AG04450 (cell line): ENCODE measurements at places on chromosomes 5 and 9.

DNA sequence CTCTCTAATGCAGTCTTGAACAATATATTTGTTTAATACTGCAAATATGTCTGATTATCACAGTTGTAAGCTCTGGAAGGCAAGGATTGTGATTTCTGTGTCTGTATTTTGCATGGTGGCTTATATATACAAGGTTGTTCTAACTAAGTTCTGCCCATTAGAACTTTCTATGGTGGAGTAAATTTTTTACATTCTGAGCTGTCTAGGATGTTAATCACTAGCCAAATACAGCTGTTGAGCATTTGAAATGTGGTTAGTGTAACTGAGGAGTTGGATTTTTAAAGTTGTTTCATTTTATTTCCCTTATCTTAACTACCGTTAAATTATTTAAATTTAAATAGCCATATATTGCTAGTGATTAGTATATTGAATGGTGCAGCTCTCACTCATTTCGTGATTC lies 64.3 kb upstream of the DMRTA1 start:
- no peak for DNase-seq

DNA sequence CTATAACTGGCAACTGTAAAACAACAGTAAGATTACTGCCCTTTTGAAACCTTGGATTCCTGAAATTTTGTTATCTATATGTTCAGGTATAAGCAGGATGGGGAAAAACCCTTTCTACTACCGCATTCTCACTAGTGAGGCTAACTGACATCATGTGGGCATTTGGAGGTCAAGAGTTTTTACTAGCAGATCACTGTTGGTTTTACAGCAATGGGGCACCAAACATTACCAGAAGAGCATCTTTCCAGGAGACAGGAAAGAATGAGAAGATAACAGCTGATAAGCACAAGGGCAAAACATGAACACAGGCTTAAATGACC lies 20.9 kb upstream of the TTC33 start:
- DNase-seq: no peak

DNA sequence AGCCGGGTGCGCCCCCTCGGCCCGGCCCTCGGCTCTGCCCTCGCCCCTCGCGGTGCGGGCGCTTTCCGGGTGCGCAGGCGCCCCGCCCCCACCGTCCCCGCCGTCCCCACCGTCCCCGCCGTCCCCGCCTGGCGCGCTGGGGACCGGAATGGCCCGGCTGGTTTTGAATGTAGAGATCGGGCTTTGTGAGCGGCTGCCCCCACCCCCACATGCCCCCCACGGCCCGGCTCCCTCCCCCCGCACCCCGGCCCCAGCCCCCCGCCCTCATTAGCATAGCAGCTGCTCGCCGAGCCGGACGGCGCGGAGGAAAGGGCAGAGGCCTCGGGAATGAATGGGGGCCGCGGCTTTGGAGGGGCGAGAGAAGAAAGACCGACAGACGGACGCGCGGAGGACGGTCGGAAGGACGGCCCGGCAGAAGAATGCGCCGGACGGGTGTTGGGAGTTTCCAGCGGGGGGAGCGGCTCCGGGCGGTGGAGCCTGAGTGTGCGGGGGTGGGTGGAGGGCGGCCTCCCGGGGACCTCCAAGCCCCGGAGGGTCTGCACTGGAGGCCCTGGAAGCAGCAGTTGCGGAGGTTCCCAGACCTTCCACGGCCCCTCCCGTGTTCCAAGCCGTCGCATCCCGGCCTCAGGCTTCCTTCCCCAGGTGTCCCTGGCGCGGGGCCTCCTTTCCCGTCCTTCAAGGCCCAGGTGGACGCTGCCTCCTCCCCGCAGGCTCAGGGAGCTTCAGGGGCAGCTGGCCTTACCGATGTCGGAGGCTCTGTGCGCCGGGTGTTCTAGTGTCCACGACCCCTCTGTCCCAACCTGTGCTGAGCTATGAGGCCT lies 6.0 kb downstream of the NRARP start:
- DNase-seq: no peak

GRCh38 chr5:129445379-129445778 lies 14.7 kb upstream of the ADAMTS19 start:
- no peak for DNase-seq

GRCh38 chr5:67244345-67244793 lies 47.8 kb upstream of the CD180 start:
- DNase-seq: no peak

GRCh38 chr5:142864290-142865260 lies 94.4 kb downstream of the ARHGAP26 start:
- DNase-seq: no peak

GRCh38 chr9:27353474-27354229 lies 56.7 kb upstream of the EQTN start:
- DNase-seq: no peak

DNA sequence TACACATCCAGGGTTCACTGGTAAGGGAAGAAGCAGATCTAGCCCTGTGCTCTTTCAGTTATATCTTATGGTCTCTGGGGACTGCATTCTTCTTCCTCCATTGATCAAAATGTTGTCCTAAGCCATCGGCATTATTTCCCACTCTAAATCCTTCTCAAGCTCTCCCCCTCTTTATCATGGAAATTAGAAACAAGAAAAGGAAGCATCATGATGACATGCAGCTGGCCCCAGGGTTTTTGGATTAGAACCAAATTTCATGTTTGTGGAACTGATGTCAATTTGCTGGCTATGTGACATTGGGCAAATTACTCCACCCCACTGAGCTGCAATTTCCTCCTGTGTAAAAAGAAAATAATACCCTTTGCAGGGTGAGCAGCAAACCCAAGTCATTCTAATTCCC lies 39.5 kb downstream of the MFAP3 start:
- no peak for DNase-seq
